CD8-positive, alpha-beta memory T cell (primary cell): ENCODE measurements at places on chromosomes 11 and 22. TPM values are rescaled to one million over a fixed set of nuclear protein-coding genes. Genes with fewer than 3 reads are reported as not detected.
A peak's percentile ranks its signal among the peaks of the same experiment; 100 is the strongest.

- no peak for DNase-seq
Observed at GRCh38 chr11:120744016-120744994, 232.8 kb downstream of the GRIK4 start.

- DNase-seq, result no peak
Observed at GRCh38 chr11:38100836-38101462, 1502.9 kb upstream of the RAG2 start.

Gene SAA1
- total RNA-seq, result not detected

Gene EP300
- 56.7 TPM for total RNA-seq

DNA sequence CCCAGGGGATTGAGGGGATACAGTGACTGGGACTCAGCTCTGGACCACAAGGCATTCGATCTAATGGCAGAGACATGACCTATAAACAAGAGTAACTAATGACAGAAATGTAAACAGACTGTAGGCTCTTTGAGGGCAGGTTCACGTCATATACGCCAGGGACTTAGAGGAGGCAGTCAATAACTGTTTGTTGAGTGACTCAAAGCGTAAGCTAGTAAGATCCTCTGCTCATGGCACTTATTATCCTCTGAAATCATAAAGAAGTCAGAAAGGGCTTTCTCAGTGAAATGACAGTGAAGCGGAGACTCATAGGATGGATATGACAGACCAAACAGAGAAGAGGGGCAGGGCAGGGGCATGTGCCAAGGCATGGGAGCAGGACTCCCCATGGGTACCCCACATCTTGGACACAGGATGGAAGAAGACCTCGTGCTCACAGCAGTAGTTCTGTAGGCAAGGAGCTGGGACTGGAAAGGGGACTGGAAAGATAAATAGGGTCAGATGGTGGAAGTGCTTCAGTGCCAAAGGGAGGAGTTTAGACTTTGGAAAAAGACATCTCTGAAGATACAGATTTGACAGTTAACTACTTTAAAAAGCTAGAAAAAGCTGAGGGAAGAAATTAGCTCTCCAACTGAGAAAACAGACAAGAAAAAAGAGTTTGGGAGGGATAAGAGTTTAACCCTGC lies 72.7 kb downstream of the SLC1A2 start:
- no peak for DNase-seq

DNA sequence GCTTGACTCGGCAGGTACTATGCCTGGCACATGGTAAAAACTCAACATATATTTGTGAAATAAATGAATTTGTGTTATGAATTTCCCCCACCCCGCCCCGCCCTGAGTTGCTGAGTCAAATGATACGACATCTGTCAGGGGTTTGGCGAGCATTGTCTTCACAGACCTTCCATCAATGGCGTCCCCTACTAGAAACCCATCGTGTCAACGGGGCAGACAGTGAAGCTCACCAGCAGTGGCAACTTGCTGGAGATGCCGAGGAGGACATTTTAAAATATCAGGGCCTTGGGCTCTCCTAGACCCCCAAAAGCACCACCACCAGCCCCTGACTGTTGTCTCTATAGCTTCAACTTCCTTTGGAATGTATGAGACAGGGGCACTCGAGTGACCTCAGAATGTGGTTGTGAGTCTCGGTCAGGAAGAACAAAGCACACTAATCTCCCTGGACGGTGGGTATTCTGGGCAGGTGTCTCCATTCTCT lies 761 bp upstream of the NXF1 start:
- no peak for DNase-seq

Gene ELF5
- total RNA-seq, result not detected

GRCh38 chr11:120055646-120056045 lies 82.3 kb downstream of the TRIM29 start:
- no peak for DNase-seq

Gene MPZL2
- total RNA-seq, result 4.5 TPM

DNA sequence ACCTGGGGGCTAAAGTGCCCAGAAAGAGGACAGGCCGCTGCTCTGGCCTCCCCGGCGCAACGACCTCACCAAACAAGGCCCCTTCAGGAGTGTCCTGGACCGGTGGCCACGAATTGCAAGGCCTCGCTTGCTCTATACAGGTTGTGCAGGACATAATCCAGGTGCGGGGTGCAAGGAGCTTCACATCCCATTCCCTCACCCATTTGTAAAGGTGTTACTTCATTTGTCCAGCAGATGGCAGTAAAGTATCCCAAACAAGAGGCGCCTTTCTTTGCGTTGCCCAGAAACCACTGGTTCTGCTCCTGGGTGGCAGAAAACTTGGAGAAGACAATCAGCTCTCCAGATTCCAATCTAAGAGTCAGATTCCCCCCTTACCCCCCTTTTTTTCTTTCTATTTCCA lies 35.9 kb upstream of the PRDM11 start:
- peak; percentile 51 for DNase-seq

DNA sequence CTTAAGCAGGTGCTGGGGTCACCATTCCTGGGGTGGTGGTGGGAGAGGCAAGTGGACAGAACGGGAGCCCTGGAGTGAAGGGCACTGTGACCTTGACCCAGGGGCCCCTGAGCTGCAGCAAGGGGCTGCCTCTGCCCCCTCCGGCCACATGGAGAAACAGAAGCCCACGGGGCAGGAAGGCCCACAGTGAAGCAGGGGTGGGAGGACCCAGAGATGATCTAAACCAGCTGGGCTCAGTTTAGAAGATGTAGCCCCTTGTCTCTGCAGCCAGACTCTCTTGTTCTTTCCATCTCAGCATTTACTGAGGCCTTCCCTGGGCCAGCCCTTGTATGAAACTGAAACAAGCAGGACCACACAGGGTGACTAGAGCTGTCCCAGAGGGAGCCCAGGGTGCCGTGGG lies 30.5 kb downstream of the WNT11 start:
- DNase-seq, result no peak

DNA sequence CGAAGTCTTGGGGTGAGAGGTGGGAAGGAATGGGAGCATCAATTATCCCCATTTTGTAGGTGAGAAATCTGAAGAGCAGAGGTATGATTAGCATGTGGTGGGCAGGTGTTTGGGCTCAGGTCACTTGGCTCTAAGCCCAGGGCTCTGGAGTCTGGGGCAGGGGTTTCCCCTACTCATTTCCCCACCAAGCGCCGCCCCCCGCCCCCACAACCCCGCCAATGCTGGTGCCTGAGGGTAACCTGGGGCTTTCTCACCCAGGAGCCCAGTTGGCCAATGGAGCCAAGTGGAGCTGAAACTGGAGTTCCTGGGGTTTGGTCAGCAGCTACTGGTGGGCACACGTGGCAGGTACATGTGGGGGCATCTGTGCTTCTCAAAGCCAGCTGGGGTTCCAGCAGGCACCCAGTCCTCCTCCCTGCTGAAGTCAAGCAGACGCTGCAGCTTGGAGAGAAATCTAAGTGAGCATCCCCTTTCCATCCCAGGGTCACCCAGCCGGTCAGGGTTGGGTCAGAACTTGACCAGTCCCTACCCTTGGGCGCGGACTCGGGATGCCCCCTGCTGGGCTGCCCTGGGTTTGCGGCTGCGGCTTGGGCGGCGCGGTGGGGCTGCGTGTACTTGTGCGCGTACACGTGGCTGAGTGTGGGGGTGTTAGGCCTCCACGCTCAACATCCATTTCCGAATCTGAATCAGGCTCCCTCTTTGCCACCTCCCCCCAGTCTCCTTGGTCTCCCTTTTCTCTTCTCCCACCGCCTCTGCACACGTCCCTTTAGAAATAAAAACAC lies 1.7 kb upstream of the CHRM1 start:
- DNase-seq, result no peak

Gene C1QTNF4
- not detected for total RNA-seq

DNA sequence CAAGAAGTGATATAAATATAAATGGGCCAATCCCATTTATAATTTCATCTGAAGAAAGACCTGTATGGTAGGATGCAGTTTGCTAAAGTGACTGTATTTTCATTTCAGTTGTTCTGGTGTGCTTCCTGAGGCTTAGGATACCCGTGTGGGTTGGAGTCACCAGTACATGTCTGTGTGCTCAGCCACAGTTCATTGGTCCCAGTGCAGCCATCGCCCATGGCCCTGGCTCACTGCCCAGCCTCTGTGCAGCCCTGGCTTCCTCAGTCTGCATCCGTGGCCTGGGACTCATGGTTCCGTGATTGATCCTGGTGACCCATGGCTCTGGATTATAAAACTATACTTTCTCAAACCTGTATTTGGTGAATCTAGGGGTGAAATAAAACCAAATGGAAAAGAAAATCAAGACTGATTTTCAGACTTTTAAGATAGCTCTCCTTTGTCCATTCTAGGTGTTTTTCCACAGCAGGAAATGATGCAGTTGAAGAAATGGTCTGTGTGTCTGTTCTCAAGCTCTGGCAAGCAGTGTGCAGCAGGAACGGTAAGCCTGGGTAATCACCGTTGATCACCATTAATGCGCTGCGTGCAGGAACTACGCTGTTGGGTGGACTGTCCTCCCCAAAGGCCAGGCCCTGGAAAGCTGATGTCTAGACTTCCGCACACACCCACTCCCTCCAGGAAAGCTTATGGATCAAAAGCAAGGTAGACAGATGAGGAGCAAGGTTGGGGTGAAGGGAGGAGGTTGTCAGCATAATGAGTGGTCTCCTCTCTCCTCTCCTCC lies 27.2 kb downstream of the TTC12 start:
- DNase-seq, result no peak

- DNase-seq, result no peak
Observed at GRCh38 chr11:105699203-105699602, 89.3 kb downstream of the GRIA4 start.

Gene POLD3
- total RNA-seq, result 57.5 TPM

DNA sequence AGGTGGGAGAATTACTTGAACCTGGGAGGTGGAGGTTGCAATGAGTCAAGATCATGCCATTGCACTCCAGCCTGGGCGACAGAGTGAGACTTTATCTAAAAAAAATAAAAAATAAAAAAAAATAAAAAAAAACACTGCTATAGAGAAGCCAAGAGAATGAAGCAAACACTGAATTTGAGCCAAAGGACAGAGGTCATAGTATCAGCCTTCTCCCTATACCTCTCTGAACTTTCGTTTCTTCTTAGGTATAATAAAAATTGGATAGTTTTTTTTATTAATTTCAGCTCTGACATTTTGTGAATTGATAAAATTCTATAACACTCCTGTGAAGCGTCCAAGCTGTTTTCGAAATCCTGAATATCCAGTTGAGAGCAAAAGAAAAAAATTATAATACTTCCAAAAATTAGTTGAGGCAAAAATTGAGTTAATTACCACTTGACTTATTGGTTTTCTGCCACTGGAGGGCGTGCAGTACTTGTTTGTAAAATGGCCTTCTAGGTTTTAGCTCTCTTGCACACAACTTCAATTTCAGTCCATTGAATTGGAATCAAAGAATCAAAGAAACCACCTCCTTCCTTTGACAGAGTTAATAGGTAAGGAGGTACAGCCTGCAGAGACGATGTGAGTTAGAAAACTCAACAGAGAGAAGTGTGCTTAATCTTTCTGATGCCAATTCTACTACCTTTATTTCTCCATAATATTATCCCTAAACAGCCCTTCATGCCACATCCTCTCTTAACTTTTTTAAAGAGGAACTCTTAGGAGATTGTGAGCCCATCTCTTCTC lies 143.2 kb downstream of the BBOX1 start:
- DNase-seq, result peak; percentile 6

GRCh38 chr11:9180784-9181183 lies 84.4 kb downstream of the DENND5A start:
- no peak for DNase-seq

Gene SEPTIN3
- 0.33 TPM for total RNA-seq

DNA sequence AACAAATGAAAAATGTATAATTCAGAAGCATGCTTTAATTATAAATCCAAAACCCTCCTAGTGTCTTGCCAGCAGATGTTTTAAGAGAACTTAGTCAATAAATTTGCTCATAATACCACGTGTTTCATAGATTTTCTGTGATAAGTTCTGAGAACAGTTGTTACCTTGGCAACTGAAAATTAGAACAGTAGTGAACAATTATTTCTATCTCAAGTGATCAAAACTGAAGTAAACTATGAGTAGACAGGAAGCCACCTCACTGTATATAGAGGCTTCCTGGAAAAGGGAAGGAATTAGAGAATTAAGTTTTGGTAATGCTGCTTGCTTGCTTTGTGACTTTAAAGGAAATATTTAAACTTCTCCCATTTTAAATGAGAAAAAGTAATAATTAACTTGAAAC lies 266.0 kb upstream of the ANO3 start:
- no peak for DNase-seq

GRCh38 chr22:36546092-36546804 lies 17.3 kb upstream of the EIF3D start:
- no peak for DNase-seq

DNA sequence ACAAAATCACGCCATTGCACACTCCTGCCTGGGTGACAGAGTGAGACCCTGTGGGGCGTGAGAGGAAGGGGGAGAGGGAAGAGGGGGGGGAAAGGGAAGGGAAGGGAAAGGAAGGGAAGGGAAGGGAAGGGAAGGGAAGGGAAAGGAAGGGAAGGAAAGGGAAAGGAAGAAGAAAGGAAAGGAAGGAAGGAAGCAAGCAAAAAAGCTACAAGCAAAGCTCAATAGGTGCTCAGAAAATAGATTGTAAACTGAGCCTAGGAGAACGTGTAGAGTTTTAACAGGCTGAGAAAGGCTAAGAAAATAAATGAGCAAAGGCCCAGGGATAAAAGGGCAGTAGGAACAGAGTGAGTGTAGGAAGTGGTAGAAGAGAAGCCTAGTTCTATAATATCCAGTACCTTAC lies 30.8 kb upstream of the GDPD4 start:
- DNase-seq, result no peak

Gene PIWIL4
- total RNA-seq, result 0.58 TPM

GRCh38 chr22:19125474-19126308 lies 3.5 kb upstream of the DGCR2 start:
- DNase-seq, result no peak

DNA sequence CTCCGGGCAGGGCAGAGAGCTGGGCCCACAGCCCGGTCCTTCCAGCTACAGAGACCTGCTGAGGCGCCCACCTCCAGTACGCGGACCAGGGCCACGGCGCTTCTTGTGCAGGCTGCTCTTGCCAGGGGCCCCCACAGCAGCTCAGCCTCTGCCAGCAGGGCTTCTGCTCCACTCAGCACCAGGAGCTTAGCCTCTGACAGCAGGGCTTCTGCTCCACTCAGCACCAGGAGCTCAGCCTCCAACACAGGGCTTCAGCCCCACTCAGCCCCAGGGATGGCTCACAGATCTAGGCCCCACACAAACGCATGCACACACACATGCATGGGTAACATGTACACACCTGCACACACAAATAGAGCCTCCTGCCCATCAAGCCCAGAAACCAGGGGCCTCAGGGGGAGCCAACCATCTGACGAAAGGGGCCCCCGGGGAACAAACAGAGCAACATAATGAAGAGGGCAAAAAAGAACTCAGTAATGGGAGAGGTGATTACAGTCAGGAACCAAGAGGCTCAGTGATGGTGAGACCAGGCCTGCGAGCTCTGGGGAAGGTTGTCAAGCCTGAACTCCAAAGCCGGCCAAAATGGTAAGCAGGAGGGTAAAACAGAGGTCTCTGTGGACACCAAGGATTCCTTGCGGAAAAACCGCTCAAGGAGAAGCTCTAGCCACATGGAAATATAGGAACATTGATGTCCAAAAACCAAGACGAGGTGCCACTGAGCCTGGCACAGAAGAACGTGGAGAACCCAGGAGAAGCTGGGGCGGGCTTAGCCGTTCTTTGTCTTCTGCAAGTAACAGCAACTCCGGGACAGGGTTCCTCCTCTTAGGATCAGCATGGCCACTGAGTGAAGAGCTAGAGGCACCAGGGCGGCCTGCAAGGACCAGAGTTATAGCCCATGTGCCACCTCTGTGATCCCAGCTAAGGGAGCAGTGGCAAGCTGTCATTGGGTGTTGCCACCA lies 46.5 kb downstream of the GNB1L start:
- DNase-seq, result no peak

Gene ACTN3
- 0.33 TPM for total RNA-seq

Gene MS4A15
- not detected for total RNA-seq
